NCI-H187 treated with DMSO at 0.1 percent for 48 hours (cell line): ENCODE measurements at places on chromosomes 6 and 20.
A peak's percentile ranks its signal among the peaks of the same experiment; 100 is the strongest.

DNA sequence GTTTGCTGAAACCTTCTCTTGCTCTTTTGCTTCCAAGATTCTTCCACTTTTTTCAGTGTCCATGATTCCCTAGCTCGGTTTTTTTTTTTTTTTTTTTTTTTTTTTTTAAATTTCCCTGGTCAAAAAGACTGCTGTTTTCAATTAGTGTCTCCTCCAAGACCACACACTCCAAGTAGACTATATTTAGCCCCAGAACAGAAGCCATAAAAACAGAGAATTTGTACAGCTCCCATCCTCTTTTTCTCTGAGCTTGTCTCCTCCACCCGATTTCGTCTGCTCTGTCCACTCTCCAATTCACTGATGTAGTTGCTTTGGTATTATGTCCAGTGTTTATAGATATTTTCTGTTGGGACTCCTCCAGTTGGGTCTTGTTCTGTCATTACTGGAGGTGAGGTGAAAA is 37.6 kb downstream of the RSPH3 start:
- no peak for DNase-seq

DNA sequence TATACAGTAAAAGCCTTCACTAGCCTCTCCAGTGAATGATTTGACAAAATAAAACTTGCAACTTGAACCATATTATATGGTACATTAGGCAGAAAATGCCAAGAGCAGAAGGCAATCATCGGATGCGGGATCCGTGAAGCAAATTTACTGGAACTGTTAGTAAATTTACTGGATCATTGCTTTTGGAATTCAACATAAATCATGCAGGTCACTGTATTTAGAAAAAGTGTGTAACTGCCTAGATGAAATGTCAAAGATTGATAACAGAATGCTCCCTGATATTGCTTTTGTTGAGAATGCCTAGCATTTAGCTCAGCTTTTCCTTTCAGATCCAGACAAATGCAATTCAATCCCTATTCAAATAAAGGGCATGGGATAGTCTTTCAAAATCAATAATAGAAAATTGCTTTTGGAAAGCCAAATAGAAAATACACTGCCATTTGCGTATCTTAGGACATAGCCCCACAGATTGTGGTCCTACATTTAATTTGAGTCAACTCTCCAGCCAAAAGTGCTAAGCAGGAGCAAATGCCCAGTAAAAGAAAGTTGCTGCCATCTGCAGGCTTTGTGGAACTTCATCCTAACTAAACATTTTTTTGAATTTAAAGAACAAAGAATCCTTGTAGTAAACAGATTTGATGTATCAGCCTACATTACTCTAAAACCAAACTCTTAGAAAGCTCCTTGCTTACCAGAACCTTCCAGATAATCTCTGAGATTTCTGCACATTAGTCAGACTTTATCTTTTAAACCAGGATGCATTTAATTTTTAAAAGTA is 109.5 kb upstream of the HSF2 start:
- DNase-seq, result no peak

DNA sequence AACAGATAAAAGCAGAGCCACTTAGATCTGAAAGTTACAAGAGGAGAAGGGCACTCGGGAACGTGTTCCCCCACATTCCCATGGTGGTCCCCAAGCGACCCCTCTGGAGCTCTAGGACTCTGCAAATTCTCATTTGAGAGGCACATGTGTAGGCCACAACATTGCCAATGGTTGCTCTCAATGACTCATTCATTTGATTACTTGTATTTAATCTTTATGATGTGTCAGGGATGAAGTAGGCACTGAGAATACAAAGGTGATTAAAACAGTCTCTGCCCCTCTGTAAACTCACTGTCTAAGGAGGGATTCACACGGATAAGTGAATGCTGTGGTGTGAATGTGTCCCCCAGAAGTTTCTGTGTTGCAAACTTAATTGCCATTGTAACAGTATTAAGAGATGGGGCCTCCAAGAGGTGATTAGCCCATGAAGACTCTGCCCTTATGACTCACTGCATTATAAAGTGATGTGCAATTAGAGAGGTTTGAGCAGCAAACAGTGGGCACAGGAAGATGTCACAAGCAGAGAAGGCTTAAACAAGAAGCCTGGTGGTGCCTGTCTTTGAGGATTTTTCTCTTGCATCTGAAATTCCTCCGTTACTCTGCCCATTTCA is 34.0 kb upstream of the TRAM2 start:
- DNase-seq, result no peak

- no peak for DNase-seq
Measured at GRCh38 chr6:75315978-75316377, 31.4 kb upstream of the TMEM30A start.

DNA sequence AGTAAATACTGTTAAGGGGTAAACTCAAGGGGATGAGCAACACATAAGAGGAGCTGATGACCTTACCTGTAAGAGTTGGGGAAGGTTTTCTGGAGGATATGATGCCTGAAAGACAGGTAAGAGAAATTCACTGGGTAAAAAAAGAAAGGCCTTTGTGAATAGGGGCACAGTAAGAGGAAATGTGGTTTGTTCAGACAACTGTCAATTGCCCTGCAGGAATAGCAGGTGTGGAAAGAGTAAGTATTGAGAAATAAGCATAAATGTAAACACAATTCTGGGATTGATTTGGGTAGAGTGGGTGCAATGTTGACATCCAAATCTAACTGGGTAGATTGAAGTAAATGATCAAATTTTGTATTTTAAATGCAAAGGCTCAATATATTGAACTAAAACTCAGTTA is 670.0 kb downstream of the DHX35 start:
- DNase-seq, result no peak

GRCh38 chr6:165674155-165675029 is 11.4 kb upstream of the PDE10A start:
- DNase-seq, result no peak

GRCh38 chr6:130252527-130253237 is 29.9 kb upstream of the SAMD3 start:
- DNase-seq, result no peak

DNA sequence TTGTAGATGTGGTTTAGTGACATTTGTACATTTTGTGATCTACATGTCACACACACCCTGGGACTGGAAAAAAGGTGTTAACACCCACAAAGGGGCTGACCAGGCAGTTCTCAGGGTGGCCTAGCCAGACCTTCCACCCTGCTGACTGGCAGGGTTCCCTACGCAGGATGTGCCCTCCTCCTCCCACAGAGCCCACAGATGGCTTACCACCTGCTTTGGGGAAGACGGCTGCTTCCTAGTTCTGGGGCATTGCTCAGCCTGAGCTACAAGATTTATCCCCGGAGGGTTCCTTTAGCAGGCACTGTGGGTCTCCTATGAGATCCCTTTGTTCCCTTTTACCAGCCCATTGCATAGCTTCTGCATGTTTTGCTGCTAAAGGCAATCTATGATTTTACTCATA is 35.1 kb downstream of the SNAP25 start:
- DNase-seq, result no peak

GRCh38 chr20:13418263-13419229 is 197.5 kb downstream of the ISM1 start:
- no peak for DNase-seq

- DNase-seq, result peak; percentile 34
Measured at GRCh38 chr6:127266178-127266891, at the start of gene RNF146. TSS of gene RNF146 (plus strand) at chr6:127266864. CDS start at chr6:127280339, 13,475 bp downstream.

GRCh38 chr20:59837623-59838394 is 95.6 kb downstream of the SYCP2 start:
- DNase-seq, result no peak

- no peak for DNase-seq
Measured at GRCh38 chr6:42217157-42217518, 523 bp downstream of the MRPS10 start.

- no peak for DNase-seq
Measured at GRCh38 chr6:73079978-73080377, 145.3 kb downstream of the KHDC1L start.

DNA sequence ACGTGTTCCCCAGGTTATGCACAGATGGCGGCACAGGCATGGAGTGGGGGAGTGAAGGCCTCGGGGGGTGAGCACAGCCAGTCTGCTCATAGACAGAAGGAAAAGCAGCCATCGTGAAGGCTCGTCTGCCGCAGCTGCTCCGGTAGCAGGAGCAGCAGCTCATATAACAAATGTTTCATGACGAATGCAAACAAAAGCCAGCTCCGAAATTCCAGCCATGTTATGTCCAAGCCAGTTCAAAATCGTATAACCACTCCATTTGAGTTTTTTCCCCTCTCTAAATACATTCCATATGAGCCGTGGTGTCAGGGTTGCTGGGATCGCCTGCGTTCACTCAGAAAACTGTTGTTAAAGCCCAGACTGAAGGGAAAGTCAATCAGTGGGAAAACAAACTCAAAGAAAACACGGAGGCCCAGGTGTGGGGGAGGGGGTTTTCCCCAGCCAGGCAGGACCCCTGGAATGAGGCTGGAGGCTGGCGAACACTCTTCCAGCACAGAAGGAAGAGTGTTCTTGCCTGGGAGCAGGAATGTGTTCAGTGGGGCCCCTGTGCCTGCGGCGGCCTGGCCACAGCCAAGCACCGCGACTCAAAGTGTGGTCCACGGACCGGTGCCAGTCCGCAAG is 280.4 kb upstream of the TAB2 start:
- no peak for DNase-seq

- DNase-seq, result no peak
Measured at GRCh38 chr20:41426086-41426830, 59.6 kb upstream of the EMILIN3 start.

GRCh38 chr20:60249436-60249835 is 291.2 kb downstream of the CDH26 start:
- DNase-seq, result no peak

DNA sequence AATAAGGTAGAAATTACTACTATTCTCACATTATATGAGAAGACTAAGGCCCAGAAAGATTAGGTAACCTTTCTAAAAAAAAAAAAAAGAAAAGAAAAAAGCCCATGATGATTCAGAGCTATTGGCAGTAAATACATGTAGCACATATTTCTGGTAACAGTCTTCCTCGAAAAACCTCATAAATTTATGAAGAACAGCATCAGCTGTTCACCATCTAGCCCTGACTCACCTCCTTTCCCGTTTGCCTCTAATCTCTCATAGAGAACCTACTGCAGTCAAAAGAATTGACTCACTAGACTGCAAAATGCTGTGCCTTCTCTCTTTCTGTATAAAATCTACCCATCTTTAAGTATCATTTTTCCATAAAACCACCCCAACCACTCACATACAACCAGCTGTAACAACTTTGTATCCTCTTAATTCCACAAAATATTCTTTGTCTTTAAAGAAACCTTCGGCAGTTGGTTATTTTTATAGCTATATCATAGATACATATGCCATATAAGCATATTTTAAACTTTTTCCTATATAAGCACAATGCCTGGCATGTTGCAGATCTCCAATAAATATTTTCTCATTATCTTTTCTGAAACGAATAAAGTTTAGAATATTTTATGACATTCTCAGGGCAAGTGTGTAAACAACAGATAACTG is 152.7 kb upstream of the ENPP5 start:
- DNase-seq, result no peak

DNA sequence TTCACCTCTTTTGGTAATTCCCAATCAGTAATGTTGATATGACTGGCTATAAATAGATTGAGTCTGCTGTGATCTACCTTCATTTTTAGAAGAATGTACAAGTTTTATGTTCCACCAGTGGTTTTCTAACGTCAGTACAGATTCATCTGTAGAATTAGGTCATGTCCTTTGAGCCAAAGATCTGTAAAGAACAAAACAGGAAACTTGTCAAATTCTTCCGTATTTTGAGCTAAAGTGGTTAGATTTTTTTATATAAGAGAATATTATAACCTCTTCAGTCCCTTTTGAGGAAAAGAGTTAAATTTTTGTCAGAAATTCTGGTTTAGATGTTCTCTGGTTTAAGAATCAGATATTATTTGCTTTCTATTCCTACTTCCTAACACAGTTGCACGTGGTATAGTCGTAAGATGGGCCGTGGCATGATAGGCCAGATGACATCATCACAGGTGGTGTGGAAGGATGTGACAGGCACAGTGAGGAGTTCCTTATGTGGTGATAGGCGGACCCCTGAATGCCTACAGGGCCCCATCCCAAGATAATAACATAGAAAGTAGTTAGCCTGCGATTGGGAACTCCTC is 62.3 kb downstream of the SNX9 start:
- no peak for DNase-seq

DNA sequence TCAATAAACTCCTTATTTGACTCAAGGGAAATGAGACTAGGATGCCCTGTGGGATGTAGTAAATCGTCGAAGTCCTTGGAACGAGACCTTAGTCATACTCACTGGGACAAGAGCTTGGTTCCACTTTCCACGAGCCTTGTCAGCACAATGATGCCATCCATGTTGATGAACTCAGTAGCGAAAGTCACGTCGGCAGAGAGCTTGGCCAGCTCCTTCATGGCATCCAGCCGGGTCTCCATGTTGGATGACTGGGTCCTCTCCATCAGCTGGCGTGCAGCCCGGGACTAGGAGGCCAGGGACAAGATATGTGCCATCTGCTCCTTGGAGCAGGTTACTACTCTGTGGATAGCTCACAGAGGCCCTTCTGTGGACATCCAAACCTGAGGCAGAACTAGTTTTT is 17.5 kb downstream of the ELMO2 start:
- no peak for DNase-seq

GRCh38 chr6:18473755-18474154 is 86.6 kb downstream of the RNF144B start:
- no peak for DNase-seq

- DNase-seq, result no peak
Measured at GRCh38 chr20:25044660-25045342, 13.1 kb downstream of the ACSS1 start.

DNA sequence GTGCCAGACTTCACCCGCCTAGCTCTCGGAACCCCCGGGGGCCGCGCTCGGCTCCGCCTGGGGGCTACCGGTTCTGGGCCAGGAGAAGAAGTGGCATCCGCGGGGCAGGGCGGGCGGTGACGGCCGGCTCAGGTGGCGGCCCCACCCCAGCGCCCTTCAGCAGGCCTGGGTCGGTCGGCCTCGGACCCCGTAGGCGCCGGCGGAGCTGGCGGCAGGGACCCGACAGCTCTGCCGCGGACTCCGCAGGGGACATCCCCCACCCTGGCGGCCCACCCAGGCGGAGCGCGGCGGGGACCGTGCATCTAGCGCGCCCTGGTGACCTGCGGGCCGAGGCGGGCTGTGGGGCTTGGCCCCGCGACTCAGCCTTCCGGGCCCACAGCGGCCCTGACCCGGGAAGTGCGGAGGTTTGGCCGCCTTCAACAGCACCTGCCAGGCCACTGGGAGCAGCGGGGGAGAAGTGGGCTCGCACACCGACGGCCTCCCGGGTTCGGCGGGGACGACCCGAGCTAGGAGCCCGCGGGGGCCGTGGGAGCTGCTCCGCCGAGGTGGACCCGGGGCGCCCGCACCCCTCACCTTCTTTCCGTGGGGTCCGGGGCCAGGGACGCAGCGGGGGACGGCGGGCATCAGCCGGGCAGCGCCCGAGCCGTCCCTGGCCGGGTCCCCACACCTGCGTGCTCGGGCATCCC is 87.1 kb downstream of the TMEM242 start:
- DNase-seq, result no peak

DNA sequence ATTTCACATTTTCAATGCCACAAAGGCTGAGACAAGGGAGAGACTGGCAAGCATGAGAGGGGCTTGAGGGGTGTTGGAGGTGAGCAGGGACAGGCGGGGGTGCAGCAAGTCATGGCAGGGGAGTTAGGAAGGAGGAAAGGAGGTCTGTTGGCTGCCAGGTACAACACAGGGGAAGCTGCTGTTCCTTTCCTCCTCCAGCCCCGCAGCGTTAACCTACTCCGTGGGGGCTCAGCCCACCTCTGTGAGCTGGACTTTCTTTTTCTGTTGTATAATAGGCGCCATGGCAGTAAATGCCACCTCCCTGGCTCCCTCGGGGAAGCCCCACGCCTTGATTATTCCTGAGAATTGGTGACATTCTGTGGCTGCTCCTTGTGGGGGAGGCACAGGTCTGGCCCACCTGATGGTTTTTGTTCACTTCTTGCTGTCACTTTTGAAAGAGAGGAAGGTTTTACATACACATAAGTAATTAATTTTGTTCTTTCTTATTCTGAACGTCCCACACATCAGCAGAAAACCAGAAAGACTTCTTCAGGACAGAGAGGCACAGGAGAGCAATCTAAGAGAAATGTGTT is 293.2 kb downstream of the TSHZ2 start:
- DNase-seq, result no peak
